ENCODE measurements at places on chromosomes 5 and 9.

- no peak for DNase-seq
Observed at GRCh38 chr5:150710165-150710564, 9.3 kb upstream of the RBM22 start.

DNA sequence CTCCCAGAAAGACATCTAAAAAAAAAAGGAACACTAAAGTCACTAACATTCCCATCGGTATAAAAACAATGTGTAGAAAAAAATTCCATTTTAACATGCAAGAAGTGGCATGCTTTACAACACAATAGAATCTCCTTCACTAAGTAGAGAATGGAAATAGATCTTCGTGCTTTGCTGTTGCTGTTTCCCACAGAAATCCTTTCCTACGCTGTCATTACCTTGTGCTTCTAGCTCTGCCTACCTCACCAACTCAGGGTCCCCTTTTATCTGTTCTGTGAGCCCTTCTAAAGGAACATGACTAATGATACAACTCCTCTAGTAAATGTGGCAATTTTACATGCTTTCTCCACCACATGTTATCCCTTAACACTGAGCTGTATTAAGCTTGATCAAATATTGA, 202.9 kb downstream of the MCTP1 start:
- no peak for DNase-seq

DNA sequence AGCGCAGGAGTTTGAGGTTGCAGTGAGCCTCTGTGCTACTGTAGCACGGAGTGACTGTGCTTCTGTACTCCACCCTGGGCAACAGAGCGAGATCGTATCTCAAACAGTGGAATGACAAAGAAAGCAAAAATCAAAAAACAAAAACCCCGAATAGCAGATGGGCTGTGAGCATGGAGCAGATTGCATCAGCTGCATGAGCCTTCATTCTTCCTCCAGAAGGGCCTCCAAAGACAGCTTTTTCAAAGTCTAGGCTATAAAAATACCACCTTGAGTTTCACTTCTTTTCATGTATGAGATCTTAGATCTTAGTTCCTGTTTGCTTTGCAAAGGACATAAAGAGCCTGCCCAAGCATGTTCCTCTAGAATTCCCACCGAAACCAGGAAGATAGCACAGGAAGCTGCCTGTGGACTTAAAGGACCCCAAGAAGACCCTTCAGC, 15.0 kb upstream of the HSPB3 start:
- DNase-seq: no peak

GRCh38 chr5:17666726-17667235, 32.5 kb downstream of the TAF11L14 start:
- no peak for DNase-seq

- peak; percentile 20 for DNase-seq
Observed at GRCh38 chr9:125521462-125522327, 185.3 kb downstream of the MAPKAP1 start.

DNA sequence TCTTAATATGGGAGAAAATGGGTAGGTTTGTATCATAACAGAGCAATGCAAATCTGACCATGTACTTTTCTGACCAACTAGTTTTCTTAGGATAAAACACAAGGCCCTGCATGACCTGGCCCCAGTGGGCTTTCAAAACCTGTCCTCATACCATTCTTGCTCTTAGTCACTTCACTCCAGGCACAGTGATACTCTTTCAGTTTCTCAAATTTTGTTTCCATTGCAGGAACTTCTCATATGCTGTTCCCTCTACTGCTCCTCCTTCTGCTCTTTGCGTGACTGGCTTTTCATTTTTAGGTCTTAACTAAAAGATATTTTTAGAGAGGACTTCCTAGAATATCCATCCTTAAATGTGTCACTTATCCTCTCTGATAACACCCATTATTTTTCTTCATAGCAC, 112.4 kb downstream of the INIP start:
- DNase-seq: no peak

- no peak for DNase-seq
Observed at GRCh38 chr5:34502581-34502980, 153.5 kb upstream of the RAI14 start.

GRCh38 chr5:73825736-73826135, 199.7 kb downstream of the ARHGEF28 start:
- no peak for DNase-seq

DNA sequence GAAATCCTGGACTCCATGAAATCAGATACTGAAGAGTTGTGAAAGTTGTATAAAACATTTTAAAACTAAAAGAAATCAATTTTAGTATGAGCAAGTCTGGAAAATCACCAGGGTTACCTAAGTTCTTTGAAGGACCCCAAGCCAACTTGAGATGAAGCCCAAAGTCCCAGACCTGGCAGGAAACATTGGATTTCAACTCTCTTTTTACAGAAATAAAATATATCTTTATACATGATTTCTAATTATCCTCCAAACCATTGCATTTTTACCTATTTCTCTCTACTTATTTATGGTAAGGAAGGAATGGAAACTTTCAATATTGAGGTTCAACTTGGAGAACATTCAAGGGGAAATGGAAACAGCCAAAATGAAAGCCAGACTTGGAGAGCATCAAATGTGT, 390.6 kb upstream of the C9orf72 start:
- no peak for DNase-seq

DNA sequence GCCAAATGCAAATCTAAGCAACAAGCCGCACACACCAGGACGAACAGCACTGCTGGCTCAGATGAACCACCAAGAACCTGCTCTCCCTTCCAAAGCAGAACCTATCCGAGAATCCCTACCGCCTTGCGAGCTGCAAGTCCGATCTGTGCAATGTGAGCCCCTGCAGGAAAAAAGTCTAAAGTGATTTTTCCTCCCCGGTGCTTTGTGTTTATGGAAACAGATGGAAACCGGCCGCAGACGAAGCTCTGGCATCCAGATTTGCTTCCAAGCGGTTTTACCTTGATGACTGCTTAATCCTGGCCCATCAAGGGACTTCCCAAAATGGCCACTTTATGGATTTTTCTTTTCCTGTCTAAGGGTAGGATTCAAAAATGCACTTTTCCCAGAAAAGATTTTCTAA, 112.5 kb downstream of the VAV2 start:
- DNase-seq: no peak

DNA sequence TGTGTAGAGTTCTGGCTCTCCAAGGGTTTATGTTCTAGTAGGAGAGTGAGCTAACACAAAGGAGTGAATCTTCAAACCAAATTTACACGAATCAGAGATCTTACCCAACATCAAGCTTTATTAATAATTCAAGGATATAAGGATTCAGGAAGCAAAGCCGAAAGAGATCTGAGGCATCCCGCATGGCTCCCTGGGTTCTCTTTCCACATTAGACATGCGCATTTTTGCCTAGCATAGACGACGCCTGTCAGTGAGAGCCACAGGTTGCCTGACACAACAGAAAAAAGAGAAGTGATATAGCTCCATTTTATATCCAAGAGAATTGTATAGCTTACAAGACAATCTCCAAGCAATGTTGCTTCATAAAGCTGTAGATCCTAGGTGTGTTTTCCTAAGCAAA, 52.6 kb downstream of the ESM1 start:
- DNase-seq: no peak

- DNase-seq: no peak
Observed at GRCh38 chr5:78182838-78183237, 111.7 kb downstream of the AP3B1 start.

GRCh38 chr5:179409806-179410205, 64.5 kb upstream of the ADAMTS2 start:
- no peak for DNase-seq

DNA sequence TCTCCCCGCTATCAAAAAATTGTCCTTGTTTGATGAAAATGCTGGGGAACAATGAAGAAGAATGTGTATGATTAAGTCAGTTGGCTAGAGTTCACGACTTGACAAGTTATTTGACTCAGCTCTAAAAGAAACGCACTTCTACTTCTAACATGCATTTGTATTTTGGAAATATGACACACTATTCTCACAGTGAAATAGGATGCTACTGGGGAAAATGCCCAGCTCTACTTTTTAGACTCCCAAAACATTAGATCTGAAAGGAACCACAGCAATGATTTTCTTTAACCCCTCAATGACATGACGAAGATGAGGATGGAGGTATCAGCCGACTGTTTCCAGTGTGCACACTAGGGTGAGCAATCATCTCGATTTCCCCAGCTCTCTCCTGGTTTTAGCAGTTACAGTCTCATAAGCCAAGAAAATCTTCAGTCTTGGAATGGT, 83.6 kb upstream of the PCSK1 start:
- no peak for DNase-seq

DNA sequence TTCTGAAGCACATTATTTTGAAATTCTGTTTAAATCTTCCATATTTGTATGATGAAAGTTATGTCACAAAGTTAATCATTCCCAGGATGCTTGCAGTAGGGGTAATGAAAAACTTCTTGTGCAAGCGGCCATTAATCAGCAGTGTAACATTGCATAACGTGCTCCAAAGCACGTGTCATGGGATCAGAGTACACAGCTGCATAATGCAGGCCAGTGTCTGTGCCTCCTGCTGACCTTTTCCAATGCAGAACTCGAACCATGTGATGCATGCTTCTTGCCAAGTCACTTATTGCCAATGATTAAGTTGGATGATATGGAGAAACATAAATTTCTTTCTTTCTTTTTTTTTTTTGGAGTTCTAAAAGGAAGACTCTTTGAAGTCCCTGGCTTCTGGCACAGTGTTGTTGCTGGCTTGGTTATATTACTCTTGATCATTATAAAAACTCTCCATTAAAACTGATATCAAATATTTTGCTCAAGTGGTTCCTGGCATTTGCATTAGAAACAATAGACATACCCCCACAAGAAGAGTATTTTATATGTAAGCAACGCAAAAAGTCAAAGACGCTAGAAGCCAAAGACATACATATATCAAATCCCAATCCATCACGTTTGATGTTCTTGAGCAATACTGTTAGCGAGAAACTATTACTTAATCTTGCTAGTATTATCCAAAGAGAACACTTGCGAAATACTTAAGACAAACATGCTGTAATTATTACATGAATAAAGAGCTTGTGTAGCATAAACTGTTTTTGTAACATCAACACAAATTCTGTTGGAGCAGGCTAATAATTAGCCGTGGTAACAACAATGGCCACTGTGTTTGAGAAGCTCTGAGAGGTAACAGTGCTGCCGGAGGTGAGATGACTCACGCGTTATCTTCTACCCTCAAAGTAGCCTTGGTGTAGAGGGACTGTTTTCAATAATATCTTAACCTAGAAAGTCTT, 164.2 kb downstream of the AUH start:
- no peak for DNase-seq

- DNase-seq: no peak
Observed at GRCh38 chr9:122996586-122996985, 36.9 kb upstream of the GPR21 start.

DNA sequence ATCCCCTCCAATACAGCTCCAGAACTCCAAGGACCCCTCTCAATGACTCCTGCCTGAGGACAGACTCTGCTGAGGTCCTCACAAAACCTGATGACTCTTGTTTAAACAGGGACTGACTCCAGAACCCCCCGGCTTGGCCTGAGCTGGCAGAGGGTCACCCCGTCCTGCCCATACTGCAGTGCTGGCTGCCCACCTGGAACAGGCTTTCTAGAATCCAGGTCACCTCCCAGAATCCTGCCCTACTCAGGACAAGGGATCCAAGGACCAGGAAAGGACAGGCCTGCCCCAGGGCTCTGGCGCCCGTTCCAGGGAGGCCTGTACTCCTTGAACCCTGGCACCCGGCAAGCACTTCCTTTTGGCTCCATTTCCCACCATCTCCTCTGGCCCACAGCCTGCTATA, 22.2 kb downstream of the RALGDS start:
- DNase-seq: no peak

DNA sequence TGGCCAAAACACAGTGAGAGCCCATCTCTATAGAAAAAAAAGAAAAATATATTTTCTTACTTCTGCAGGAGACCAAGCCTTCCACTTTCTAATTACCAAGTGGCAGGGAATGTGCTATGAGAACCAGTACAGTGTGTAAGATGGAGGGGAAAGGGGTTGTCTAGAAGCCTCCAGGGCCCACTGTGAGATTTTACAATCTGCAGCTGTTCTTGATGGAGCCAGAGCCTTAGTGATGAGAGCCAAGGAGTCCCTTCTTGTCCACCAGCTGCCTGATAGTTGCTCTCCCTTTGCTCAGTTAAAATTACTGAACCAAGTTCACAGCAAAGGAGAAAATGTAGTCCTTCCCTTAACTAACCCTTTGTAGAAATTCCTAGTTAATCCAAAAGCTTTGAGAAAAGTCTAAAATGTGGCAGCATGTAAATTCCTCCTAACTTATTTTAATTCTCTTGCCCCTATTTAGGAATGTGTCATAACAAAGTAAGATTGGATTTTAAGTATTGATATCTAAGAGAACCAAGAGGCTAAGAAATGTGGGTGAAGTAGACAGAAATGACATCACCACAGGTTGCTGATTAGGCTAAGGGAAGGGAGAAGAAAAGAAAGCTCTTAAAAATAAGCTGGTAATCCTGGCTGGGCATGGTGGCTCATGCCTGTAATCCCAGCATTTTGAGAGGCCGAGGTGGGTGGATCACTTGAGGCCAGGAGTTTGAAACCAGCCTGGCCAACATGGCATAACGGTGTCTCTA, 19.3 kb downstream of the SRP19 start:
- no peak for DNase-seq

- no peak for DNase-seq
Observed at GRCh38 chr9:127173063-127173462, 50.6 kb upstream of the ANGPTL2 start.

DNA sequence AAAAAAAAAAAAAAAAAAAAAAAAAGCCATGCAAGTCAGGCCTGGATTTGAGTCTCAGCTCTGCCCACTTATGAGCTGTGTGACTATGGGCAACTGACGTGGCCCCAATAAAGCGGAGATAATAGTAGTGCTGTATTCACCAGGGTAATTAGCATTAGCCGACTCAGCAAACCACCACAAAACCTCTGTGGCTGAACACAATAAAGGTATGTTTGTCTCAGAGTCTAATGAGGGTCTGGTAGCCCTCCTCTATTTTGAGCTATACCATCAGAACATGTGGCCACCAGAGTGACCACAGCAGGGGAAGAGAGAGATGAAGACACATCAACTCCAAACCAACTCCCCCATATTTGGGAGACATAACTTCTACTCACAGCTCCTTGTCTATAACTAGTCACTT, 15.9 kb downstream of the SWI5 start:
- DNase-seq: no peak

- DNase-seq: no peak
Observed at GRCh38 chr5:50967009-50967562, 300.6 kb downstream of the PARP8 start.

DNA sequence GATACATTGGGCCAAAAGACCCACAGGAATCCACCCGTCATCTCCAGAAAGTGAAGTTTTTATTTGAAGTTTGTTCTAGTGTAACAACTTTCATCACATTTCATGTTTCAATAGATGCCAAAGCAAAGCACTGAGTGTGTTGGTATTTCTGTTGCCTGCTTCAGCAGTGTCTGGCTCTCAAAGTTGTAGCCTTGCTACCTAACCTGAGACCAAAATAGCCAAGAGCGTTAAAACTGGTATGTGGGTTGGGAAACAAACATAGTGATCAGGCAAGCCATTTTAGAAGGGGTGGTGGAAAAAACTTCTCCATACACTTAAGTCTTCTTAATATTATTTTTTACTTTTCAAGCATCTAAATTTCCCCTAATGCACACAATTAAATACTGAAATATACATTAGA, 150.3 kb upstream of the DHFR start:
- DNase-seq: no peak

GRCh38 chr9:134066913-134067851, 644 bp downstream of the BRD3 start:
- DNase-seq: no peak

GRCh38 chr9:86341007-86341491, 13.2 kb downstream of the TUT7 start:
- DNase-seq: no peak

GRCh38 chr9:90770182-90770738, 31.4 kb upstream of the SYK start:
- no peak for DNase-seq

GRCh38 chr9:138070815-138071214, 193.2 kb downstream of the CACNA1B start:
- no peak for DNase-seq
